ENCODE measurements at places on chromosomes 11 and 22.

- no peak for DNase-seq
Measured at GRCh38 chr11:35624781-35625180, 6.5 kb downstream of the FJX1 start.

GRCh38 chr22:20967697-20968211 lies 699 bp downstream of the AIFM3 start:
- no peak for DNase-seq

DNA sequence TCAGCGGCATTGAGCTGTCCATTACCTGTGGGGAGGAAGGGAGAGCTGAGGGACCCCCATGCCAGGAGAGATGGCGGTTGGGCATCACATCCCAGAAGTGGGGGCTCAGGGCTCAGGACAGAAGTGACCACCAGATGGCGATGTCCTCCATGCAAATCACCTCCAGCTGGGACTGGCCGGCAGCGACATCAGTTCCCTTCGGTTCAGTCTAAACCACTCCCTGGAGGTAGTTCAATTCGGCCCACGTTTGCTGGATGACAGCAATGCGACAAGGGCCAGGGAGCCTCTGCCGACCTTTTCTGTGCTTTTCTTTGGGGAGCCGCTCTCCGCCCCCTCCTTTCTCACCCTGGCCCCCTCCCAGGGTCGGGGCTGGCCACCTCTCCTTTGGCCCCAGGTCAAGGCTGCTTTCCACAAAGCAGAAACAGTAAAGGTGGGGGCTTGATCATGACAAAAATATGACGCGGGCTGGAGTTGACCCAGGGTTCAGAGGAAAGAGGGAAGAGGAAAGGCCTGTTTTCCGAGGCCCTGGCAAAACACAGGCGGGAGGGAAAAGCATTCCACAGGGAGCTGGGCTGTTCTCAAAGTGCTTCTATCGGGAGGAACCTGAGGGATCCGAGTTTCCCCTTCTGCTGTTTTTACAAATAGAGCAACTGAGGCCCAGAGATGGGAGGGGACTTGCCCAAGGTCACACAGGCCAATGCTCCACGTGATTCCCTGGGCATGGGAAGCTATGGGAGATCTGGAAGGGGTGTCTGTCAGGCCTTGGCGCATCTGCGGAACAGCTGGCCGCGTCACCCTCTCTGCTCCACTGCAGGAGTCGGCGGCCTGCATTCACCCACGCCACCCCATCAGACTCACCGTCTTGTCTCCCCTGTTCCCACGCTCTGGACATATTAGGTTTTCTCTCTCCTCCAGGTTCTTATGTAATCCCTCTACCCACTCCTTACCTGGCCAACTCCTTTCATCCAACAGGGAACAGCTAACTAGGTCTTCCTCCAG lies 54.7 kb downstream of the FBXO7 start:
- DNase-seq = peak; percentile 45

GRCh38 chr22:36363349-36363981 lies 24.3 kb downstream of the MYH9 start:
- DNase-seq = no peak

DNA sequence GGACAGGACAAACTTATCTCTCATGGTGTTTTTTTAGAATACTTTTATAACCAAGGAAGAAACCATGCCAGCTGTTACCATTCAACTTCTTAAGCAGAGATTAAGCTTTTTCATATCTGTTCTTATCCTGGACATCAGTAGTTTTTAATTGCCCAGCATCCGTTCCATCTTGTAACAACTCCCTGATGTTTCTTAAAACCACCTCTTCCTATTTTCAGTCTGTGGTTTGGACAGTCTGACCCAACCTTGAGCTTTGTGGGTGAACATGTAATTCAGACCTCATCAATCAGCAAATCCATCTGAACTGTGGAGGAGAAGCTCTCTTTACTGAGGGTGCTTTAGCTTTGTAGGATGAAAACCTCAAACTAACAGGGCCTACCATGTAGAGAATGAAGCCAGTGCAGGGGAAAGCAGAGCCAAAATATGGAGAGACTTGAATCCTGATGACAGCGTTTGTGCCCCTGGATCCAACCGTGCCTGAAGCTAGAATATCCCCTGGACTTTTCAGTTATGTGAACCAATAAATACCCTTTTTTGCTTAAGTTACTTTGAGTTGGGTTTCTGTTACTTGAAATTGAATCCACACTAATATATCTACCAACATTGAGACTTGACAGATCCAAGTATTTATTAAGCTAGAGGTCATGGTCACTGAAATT lies 9.4 kb downstream of the TUG1 start:
- DNase-seq = no peak

GRCh38 chr11:129695571-129696308 lies 119.9 kb upstream of the TMEM45B start:
- DNase-seq = no peak

- DNase-seq = no peak
Measured at GRCh38 chr22:17905445-17905844, 118.9 kb downstream of the MICAL3 start.

DNA sequence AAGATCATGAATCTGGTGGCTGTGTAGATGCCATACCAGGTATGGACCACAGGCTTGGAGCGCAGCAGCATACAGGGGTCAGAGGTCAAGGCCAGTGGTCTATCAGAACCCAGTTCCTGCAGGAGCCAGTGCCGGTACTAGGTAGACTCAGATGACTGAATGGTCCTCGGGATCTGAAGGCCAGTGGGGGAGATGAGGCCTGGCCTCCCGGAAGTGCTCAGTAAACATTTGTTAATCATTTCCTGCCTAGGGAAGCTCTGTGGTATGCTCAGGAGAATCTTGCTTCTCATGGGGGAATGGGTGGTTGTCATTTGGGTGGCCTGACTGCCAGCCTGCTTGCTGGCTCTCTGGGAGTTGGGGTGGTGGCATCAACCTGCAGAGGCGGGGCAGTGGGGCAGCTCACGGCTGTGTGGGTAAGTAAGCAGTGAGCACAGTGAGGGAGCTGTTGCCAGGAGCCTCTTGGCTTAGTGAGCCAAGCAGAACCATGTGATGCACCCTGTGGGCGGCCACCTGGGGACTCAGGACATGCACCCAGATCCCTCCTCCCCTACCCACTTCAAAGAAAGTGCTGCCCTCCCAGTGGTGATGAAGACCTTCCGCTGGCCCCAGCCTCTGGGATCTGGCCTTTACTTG lies 33.0 kb downstream of the PTPRJ start:
- no peak for DNase-seq

GRCh38 chr22:46439576-46440465 lies 97.6 kb downstream of the CELSR1 start:
- DNase-seq = no peak

- DNase-seq = no peak
Measured at GRCh38 chr11:68999093-68999747, 13.8 kb downstream of the MRGPRF start.

- DNase-seq = no peak
Measured at GRCh38 chr11:69105461-69106030, 50.2 kb upstream of the SMIM38 start.

GRCh38 chr11:92976681-92977080 lies 7.2 kb downstream of the MTNR1B start:
- DNase-seq = no peak

DNA sequence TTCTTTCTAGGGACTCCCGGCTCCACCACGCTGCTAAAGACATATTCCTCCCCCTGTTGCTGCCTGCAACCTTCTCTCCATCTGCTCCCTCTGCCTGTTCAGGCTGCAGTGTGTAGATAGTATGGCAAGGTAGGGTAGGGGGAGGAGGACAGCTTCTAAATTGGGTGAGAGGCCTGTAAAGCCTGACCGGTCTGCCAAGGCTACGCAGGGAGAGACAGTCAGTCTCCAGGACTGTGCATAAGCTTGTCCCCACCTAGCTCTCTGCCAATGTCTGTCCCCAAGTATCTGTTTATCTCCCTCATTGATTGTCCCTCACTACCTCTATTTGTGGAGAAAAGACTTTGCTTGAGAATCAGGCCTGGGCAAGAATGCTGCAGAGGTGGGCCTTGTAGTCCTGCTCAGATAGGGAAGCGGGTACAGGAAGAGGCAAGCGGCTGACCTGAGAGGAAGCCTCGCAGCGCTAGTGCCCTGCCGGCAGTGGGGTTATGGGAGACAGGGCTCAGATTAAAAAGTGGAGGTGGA lies 871 bp upstream of the SEZ6L start:
- DNase-seq = no peak

DNA sequence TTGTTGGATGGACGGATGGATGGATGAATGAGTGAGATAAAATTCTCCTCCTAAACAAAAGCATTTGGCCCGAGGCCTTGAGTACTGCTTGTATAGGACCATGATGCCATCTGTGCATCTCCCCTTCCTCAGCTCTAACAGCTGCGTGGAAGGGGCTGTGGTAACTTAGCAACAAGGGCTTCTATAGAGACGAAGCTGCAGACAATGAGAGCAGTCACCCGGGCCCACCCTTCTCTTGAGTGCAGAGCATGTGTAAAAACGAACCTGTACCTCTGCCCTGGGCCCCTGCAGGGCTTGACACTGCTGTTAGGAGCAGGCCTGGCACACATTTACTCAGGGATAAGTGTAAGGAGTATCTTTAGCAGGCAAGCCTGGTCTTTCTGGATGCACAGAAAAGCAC lies 391.5 kb downstream of the CADM1 start:
- no peak for DNase-seq

- no peak for DNase-seq
Measured at GRCh38 chr11:27443746-27444507, 28.7 kb downstream of the LGR4 start.

DNA sequence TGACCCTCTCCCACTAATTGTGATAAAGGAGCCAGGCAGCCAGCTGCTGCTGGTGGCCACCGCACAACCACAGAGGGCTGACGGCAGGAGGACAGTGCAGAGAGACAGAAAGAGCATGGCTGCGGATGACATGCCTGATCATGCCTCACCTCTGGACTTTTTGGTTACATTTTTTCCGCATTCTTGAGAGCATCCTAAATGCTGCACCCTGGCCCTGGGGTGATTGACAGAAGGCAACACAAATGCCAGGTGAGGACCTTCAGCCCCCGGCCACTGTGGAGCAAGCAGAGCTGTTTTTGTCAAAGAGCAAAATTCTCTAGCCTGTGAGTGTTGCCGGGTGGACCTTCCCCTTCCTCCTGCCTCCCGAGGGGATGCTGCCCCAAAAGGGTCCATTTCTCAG lies 78.5 kb downstream of the RPS6KA4 start:
- no peak for DNase-seq

- DNase-seq = no peak
Measured at GRCh38 chr11:12809864-12810567, 135.8 kb downstream of the TEAD1 start.

DNA sequence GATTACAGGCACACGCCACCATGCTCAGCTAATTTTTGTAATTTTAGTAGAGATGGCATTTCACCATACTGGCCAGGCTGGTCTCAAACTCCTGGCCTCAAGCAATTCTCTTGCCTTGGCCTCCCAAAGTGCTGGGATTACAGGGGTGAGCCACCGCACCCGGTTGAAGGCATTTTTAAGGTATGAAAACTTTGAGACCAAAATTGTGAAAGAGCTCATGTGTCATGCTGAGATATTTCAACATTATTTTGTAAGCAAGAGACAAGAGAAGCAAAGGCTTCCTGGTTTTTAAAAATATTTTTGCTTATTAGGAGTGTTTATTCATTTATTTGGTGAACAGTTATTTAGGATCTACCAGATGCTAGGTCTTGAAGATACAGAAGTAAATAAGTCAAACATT lies 6.8 kb downstream of the NHERF4 start:
- no peak for DNase-seq

GRCh38 chr11:125465255-125465654 lies 30.8 kb downstream of the FEZ1 start:
- no peak for DNase-seq

DNA sequence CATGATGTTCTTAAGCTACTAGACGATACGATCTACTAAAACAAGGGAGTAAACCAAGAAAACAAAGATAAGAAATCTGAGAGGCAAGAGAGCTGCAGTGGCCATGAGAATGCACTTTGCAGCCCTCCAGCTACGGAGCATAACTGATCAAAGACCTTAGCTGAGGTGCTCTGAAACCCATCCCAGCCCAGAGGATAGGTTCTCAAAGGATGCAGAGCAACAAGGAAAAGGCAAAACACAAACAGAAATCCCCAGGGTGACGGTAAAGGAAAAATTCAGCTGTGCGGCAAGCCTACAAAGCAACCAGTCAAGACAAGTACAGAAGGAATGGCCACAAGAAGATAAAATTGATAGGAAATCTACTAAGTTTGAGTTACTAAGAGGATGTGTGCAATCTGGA lies 32.5 kb upstream of the CFAP300 start:
- no peak for DNase-seq

- no peak for DNase-seq
Measured at GRCh38 chr11:67429722-67430121, 1.4 kb downstream of the RPS6KB2 start.

DNA sequence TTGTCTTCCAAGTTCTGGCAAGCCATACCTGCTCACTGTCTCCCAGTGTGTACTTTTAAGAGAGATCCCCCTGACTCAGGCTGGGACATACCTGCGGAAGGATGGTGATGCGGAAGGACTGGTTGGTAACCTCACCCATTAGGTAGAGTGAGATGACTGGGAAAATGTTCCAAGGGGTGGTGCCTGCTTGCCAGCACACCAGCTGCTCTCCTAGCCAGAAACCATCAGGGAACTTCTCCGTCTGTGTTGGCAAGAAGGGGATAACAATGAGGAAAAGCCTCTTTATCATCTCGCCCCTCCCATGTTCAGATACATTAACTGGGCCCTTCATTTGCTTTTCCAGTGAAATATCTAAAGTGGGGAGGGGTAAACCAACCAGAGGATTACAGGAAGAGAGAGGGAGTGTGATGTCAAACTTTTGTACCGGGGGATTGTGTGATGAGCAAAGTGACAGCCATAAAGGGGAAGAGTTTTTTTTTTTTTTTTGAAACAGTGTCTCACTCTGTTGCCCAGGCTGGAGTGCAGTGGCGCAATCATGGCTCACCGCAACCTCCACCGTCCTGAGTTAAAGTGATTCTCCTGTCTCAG lies at the start of gene BACE1-AS:
Gene BACE1-AS, plus strand, starts transcription at position 538 of the 588 bp plus-strand sequence.
- no peak for DNase-seq

DNA sequence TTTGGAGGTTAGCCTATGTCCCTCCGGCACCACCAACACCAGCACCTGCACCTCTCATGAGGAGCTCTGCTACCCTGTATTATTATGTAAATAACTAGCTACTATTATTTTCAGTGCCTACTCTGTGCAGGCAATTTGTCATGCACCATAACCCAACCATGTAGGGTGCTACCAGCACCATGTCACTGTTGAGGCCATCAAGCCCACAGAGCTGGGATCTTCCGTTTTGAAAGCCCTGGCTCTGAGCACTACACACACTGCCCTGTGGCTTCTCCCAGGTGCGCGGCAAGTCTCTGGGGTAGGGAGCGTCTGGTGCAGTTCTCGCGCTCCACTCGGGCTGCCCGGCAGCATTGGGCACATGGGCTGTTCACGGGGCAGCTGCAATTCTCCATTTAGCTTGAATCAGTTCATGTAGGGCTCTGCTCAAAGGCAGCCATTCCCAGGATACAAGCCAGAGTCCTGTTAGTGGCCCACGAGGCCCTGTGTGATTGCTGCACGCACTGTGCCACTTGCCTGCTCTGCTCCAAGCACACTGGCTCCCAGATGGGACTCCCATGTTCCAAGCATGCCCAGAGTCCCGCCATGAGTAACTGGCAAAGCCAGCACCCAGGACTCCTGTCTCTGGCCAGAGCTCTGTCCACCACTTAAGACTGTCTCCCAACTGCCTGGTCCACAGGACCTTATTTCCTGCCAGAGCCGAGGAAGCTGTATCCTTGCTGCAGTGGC lies 42.5 kb upstream of the CDON start:
- no peak for DNase-seq

Measured in AG04449 (cell line).